Osteocyte (in vitro differentiated cells): ENCODE measurements at places on chromosomes 1 and 21. TPM values are rescaled to one million over a fixed set of nuclear protein-coding genes. Genes with fewer than 3 reads are reported as not detected.

CLCNKB gene
- total RNA-seq, result 0.34 TPM in 1 of 2 replicates, not detected in the other

SCYL3 gene
- total RNA-seq, result 8.0 and 9.2 TPM in 2 replicates

OR2T35 gene
- not detected in 2 replicates for total RNA-seq

NRIP1 gene
- total RNA-seq, result 17.4 and 17.9 TPM in 2 replicates

GUCA2B gene
- total RNA-seq, result not detected in 2 replicates

VAV3 gene
- not detected in 2 replicates for total RNA-seq

OLIG1 gene
- not detected in 2 replicates for total RNA-seq

CDKN2C gene
- 9.2 and 9.6 TPM in 2 replicates for total RNA-seq

BRDT gene
- not detected in 2 replicates for total RNA-seq

MRAP gene
- not detected in 2 replicates for total RNA-seq

DCDC2B gene
- not detected in 2 replicates for total RNA-seq

FLG2 gene
- total RNA-seq, result not detected in 2 replicates

NPHS2 gene
- total RNA-seq, result not detected in 2 replicates

NCF2 gene
- total RNA-seq, result not detected in 2 replicates

PTPN7 gene
- not detected in 2 replicates for total RNA-seq

LCE3D gene
- total RNA-seq, result not detected in 2 replicates

LCE1C gene
- not detected in 2 replicates for total RNA-seq

TRIM45 gene
- 5.0 and 6.3 TPM in 2 replicates for total RNA-seq

BEND5 gene
- total RNA-seq, result 1.5 and 1.7 TPM in 2 replicates

LEMD1 gene
- not detected in 2 replicates for total RNA-seq

CCDC190 gene
- 1.1 and 1.8 TPM in 2 replicates for total RNA-seq

ADAMTS4 gene
- total RNA-seq, result 1.2 TPM in 2 replicates

SLC1A7 gene
- total RNA-seq, result not detected in 2 replicates

NR1I3 gene
- not detected in 2 replicates for total RNA-seq

NSUN4 gene
- 21.6 and 24.5 TPM in 2 replicates for total RNA-seq

SELL gene
- not detected in 2 replicates for total RNA-seq

MNDA gene
- total RNA-seq, result not detected in 2 replicates

PLA2G2C gene
- not detected in 2 replicates for total RNA-seq

ILDR2 gene
- 0.16 TPM in 1 of 2 replicates, not detected in the other for total RNA-seq
